Activated CD4-positive, CD25-positive, alpha-beta regulatory T cell (primary cell): ENCODE measurements at places on chromosomes 7 and 10.

DNA sequence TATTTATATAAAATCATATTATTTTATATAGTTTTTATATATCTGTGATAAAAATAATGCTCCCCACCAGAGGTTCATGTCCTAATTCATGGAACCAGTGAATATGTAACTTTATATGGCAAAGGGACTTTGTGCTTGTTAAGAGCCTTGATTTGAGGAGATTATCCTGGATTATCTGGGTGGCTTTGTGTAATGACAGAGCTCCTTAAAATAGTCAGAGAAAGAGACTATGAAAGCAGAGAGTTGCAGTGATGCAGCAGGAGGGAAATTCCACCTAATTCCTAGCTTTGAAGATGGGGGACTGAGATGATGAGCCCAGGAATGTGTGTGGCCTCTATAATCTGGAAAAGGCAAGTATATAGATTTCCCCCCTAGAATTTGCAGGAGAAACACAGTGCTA is 1034.2 kb upstream of the C7orf33 start:
- DNase-seq, result no peak

DNA sequence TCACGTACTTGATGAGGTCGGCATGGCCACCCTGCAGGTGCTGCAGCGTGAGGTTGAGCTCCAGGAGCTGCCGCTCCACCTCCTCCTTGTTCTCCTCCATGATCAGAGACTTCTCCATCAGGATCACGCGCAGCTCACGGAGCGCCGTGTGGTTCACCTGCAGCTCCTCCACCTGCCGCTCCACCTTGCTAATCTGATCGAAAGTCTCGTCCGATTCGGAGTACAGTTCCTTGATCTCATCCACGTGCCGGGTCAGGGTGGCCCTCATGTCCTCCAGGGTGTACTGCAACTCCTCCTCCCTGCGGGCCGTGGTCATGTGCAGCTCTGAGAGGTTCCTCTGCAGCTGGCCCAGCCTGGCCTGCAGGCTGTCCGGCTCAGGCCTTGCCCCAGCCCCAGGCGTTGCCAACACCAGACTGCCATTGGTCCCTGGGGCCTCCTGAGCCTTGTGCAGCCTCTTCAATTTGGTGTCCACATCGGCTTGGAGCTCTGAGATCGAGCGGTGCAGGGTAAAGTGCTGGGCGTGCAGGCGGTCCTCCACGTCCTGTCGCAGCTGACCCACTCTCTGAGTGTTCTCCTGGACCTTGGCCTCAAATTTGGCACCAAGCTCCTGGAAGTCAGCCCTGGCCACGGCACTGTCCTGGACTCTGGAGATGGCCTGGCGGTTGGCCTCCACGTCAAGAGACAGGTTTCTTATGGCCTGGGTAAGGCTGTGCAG is 13.9 kb downstream of the MMRN2 start:
- no peak for DNase-seq

DNA sequence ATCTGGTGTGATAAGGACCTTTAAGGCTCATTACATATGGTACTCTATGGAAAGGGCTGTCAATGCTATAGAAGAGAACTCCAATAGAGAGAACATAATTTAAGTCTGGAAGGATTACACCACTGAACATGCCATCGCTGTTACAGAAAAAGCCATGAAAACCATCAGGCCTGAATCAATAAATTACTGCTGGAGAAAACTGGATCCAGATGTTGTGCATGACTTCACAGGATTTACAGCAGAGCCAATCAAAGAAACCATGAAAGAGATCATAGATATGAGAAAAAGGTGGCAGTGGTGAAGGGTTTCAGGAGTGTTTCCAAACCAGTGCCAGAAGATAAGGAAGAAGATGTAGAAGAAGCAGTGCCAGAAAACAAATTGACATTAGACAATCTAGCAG is 18.9 kb upstream of the GPR22 start:
- DNase-seq, result no peak

DNA sequence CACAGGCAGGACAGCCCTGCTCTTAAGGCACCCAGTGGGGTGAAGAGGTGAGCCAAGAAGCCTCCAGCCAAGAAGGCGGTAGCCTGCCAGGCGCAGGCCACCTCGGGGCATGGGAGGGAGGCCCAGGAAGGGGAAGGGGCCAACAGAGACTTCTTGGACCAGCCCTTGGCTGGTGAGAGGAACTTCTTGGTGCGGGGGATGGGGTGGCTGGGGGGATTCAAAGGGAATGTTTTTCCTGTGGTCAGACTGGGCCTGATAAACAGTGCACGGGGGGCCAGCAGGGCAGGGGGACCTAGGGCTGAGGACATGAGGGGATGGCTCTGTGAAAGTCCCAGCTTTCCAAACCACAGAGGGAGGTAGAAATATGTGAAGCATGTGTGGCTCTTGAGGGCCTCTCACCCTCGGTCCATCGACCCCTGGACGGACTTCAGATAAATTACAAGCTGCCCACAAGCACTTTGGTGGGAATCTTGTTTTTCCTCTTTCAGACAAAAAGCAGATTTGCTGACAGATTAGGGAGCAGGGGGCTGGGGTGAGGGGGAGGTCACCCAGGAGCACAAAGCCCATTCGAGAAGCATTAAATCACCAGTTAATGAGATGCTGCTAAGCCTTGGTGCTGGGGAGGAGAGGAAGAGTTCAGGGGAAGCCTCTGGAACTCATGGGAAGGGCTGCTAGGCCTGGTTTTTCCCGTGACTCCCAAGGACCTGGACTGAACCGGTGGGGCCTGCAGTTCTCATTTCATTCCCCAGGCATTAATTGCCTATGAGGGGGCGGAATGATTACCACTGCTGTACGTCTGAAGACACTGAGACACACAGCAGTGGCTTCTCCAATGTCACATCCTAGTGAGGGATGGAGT is 11.3 kb downstream of the CRYGN start:
- no peak for DNase-seq

GRCh38 chr10:75717126-75717916 is 285.9 kb downstream of the LRMDA start:
- DNase-seq, result no peak

- DNase-seq, result no peak
Observed at GRCh38 chr10:102268375-102268888, 23.1 kb downstream of the GBF1 start.

DNA sequence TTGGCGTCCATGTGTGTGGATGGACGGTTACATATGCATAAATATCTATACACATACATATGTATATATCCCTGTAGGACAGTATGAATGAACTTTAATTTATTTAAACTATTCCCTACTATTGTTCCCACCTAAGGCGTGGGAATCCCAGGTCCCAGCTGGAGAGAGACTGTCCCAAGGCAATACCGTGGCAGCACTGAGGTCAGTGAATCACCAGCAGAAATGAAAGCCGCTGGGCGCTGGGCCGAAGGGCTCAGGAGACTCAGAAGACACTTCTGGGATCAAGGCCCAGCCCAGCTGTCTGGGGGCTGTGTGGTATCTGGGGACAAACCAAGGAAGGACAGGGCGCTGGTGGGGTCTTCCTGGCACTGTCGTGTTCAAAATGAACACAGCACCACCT is 49.6 kb upstream of the MYL10 start:
- no peak for DNase-seq

- no peak for DNase-seq
Observed at GRCh38 chr7:36149694-36150452, 3.2 kb upstream of the EEPD1 start.

GRCh38 chr7:26616235-26616634 is 248.2 kb downstream of the SKAP2 start:
- DNase-seq, result no peak

GRCh38 chr7:17446340-17446739 is 147.9 kb downstream of the AHR start:
- DNase-seq, result no peak

- DNase-seq, result no peak
Observed at GRCh38 chr10:60388116-60388625, 1.5 kb downstream of the ANK3 start.

DNA sequence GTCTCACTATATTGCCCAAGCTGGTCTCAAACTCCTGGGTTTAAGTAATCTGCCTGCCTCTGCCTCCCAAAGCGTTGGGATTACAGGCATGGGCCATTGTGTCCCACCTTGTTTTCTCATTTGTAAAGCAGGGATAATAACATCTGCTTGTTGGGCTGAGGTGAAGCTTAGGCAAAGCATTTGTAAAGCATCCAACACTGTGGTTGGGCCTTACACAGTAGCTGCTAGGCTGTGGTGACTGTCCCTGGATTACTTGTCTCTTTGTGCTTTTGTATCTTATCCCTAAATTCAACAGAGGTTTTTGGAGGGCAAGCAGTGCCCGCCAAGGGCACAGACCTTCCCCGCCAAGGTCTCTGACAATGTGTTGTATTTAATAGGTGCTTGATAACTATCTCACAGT is 14.3 kb downstream of the HKDC1 start:
- DNase-seq, result no peak

DNA sequence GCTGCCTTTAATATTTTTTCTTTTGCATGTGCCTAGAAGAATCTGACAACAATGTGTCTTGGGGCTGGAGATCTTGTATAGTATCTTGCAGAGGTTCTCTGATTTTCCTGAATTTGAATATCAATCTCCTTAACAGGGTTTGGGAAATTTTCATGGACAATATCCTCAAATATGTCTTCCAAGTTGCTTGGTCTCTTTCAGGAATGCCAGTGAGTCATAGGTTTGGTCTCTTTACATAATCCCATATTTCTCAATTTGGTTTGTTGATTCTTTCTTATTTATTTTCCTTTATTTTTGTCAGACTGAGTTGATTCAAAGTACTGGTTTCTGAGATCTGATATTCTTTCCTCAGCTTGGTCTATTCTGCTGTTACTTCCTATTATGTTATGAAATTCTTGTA is 208.7 kb upstream of the GLI3 start:
- DNase-seq, result no peak

DNA sequence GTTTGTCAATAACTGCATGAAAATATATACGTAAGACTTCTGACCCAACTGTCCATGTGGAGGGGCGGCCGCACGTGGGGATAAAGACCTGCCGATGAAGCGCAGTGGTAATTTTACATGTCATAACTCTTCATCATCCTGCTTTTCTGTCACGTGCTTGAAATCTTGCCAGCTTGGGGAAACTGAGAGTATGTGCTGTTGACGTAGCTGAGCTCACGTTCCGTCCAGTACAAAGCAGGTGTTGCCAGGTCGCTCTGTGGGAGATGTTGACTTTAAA is 105.1 kb downstream of the INPP5A start:
- no peak for DNase-seq

GRCh38 chr7:9890092-9890491 is 1083.6 kb upstream of the PHF14 start:
- no peak for DNase-seq

DNA sequence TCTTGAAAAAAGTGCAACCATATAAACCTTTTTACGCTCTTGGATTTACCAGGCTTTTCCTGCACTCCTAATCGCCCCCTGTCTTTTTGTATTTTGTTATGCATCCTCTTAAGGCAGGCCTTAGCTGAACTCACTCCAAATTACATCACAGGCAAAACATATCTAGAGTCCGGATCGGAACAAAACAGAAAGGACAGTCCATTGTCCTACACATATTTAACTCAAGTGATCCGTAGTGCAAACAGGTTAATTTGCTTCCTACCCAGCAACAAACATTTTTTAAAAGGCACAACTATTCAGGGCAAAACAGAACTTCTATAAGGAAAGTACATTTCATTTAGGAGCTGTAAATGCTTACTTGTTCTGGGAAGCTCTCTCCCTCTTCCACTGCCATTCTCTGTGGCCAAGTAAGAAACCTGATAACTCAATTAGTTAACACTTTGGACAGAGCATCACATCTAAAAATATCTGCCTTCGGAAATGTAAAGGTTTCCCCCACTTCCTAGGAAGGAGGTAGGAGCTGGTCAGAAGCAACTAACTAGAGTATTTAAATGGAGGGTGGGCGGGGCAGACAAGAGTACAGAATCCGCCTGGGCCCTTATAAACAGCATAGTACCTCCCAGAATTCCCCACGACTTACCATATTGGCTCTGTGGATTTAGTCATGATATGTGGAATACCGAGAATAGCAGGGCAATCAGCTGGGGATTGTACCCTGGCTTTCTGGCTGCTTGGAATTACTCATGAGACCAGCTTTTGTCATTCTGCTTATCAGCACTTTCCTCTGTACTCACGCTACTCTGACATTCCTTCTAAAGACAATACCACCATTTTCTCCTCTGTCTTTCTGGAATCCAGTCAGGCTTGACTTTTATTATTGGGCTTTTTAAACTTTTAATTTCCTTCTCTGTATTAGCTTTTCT is 89.5 kb downstream of the ANK3 start:
- DNase-seq, result no peak

DNA sequence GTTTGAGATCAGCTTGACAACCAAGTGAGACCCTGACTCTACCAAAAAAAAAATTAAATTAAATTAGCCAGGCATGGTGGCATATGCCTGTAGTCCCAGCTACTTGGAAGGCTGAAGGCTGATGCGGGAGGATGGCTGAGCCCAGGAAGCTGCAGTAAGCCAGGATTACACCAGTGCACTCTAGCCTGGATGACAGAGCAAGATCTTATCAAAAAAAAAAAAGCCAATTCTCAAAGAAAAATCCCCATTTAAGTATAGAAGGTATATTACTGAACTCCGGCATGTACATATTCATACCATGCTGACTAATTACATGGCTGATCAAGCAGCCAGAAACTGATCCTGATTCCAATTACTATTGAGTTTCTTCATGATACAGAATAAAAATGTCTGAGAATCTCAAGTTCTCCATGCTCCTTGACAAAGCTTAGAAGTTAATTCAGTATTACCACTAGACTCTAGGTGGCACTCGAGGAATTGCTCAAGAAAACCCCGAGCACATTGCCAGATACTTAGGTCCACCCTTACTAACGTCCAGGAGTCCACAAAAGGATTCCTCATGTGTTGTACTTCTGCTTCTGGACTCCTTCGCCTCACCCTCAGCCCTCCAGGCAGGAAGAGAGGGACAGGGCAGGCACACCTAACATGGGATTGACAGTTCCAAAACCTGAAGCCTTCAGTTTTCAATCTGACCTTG is 148.9 kb downstream of the PARD3 start:
- no peak for DNase-seq

DNA sequence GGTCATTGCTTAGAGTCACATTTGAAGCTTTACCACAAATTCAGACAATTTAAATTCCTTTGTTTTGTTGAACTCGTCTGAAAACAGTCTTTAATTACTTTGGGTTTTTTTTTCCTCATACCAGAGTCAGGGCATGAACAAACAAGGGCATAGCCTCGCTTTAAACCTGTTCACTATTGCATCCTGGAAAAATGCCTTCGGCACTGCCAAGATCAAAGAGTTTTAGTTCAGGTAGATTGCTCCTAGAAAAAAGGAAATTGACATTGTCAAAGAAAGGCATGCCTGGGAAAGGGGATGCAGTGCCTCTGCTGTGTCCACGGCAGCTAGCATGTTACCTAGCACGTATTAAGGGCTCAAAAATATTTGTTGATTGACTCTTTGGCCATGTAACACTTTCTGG is 235.1 kb downstream of the ARHGAP21 start:
- no peak for DNase-seq
